OCI-LY7 (cell line): ENCODE measurements at places on chromosomes 16 and 17.

DNA sequence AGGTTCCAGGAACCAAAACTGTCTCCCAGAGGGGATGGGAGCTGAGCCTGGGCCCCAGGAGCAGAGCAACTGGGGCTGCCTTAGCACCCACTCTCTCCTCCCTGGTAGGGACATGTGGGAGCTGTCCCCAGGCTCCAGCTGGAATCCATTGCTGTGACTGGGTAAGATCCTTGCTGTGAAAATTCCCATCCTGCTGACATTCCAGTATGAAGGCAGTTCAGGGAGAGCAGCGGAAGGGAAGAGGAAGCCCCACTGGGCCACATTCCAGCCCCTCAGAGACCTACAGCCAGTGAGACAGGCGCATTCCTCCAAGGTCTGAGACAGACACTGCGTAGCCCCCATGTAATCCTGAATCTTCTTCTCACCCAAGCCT lies 24.2 kb downstream of the MYO18A start:
- DNase-seq, result no peak

DNA sequence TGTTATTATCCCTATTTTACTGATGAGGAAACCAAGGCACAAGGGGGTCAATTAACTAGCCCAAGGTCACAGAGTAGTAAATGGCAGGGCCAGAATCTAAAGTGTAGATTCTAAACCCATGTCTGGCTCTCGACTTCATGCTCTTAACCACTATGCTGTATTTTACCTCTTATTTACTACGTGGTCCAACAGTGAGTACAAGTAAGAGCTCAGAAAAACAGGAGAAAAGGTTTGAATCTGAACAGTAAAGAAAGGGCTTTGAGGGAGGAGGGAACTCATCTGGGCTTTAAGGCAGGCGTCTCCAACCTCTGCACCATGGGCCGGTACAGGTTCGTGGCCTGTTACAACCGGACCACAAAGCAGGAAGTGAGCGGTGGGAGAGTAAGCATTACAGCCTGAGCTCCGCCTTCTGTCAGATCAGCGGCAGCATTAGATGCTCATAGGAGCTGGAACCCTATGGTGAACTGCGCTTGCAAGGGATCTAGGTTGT lies 62.9 kb downstream of the SMURF2 start:
- peak; percentile 46 for DNase-seq

DNA sequence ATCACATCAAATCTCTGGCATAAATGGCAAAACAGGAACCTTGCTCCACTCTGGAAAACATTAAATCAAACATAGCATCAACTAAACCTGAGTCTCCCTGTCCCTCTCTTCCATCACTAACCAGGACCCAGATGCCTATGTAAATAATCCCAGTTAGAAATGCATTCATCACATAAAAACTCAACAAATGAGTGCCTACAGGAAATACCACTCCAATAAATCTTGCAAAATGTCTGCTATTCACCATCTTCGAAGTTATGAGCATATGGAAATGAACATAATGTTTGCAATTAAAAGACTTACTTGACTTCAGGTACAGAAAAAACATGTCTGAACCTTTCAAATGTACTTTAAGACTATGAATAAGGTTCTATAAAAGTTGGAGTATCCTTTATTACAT lies 425.0 kb downstream of the CDH11 start:
- no peak for DNase-seq

DNA sequence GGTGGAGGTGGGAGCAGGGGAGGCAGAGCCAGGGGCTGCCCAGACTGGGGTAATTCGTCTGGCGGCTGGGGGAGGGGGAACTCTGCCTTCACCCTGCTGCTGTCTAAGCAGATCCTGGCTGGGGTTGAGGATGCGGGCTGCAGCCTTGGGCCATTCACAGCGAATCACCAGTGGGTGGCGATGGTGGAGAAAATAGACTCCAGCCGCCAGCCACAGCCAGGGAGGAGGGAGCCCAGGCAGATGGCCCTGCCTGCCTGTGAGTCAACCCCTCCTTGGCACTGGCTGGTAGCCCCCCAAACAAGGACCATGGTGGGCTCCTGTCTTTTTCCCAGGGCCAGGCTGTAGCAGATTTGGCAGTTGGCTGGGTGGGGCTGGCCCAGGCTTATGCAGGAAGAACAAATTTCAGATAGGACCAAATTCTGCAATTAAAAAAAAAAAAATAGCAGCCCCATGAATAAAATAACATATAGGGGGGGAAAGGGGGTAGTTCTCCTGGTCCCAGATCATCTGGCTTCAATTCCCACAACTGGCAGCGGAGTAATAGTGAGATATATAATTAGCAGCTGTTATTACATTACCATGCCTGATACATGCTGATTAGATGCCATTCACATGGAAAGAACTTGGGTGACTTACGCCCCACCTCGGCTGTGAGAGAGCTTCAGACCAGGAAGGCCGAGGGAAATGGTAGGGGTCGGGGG lies 41.5 kb upstream of the CDH5 start:
- DNase-seq, result peak; percentile 21

GRCh38 chr17:46978489-46979146 lies 435 bp downstream of the RPRML start:
- peak; percentile 45 for DNase-seq

GRCh38 chr16:49586466-49587450 lies 213.2 kb downstream of the C16orf78 start:
- no peak for DNase-seq

GRCh38 chr17:73412914-73413313 lies 101.1 kb upstream of the CDC42EP4 start:
- no peak for DNase-seq
